B cell (primary cell): ENCODE measurements at places on chromosomes 11 and 22. TPM values are rescaled to one million over a fixed set of nuclear protein-coding genes. Genes with fewer than 3 reads are reported as not detected.

ARRB1 gene
- total RNA-seq, result 1.0 and 2.2 TPM in 2 replicates

RASGRP2 gene
- total RNA-seq, result 628 and 653 TPM in 2 replicates

- DNase-seq, result no peak
- no peaks in the 10 kb centered on the region for H3K27me3 ChIP-seq
- peaks cover 58% of the 10 kb centered on the region for H3K4me1 ChIP-seq
- H3K36me3 ChIP-seq, result no peaks in the 10 kb centered on the region
- H3K4me3 ChIP-seq, result no peak overlapping the region
- peak overlapping the region; percentile 92 for H3K27ac ChIP-seq
Observed at GRCh38 chr22:22157348-22157725, 87.2 kb upstream of the VPREB1 start.

CD3G gene
- 0.34 TPM in 2 replicates for total RNA-seq

GRCh38 chr11:5291207-5291838, 10.4 kb downstream of the OR51B4 start:
- no peaks in the 10 kb centered on the region for H3K36me3 ChIP-seq
- H3K4me1 ChIP-seq, result no peaks in the 10 kb centered on the region
- no peak for DNase-seq
- H3K4me3 ChIP-seq, result no peak overlapping the region
- H3K27me3 ChIP-seq, result no peaks in the 10 kb centered on the region
- H3K27ac ChIP-seq, result no peak overlapping the region
